Astrocyte (in vitro differentiated cells and primary cell): ENCODE measurements at places on chromosomes 1 and 21. TPM values are rescaled to one million over a fixed set of nuclear protein-coding genes. Genes with fewer than 3 reads are reported as not detected.

Gene HLX
- total RNA-seq = 1.4 and 2.1 TPM in 2 replicates

Gene CFHR5
- not detected in 2 replicates for total RNA-seq

Gene NBPF4
- total RNA-seq = not detected in 2 replicates

DNA sequence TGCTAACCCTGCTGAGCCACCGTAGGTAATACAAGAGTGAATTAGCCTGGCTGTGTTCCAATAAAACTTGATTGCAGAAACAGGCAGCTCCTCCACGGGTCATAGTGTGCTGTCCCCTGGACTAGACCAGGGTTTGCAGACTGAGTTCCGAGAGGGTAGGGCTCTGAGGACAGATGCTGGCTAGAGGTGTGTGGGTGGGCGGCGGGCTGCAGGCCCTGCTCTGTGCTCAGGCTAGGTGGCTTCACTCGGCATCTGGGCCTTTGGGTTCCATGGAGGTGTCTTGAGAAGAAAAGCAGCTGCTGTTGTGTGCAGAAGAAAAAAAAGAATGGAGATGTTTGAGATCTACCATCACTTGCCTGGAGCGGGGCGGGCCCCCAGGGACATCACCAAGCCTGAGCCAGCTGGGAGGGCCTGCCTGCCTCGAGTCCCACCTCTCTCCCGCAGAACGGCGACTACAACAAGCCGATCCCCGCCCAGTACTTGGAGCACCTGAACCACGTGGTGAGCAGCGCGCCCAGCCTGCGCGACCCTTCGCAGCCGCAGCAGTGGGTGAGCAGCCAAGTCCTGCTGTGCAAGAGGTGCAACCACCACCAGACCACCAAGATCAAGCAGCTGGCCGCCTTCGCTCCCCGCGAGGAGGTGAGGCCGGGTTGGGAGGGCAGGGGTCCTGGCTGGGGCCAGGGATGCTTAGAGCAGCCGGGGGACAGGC is 7.9 kb downstream of the TMEM201 start:
- no peaks in the 10 kb centered on the region for H3K36me3 ChIP-seq
- no peak for DNase-seq
- no peak overlapping the region for H3K4me3 ChIP-seq
- H3K4me1 ChIP-seq = peaks cover 11% of the 10 kb centered on the region

DNA sequence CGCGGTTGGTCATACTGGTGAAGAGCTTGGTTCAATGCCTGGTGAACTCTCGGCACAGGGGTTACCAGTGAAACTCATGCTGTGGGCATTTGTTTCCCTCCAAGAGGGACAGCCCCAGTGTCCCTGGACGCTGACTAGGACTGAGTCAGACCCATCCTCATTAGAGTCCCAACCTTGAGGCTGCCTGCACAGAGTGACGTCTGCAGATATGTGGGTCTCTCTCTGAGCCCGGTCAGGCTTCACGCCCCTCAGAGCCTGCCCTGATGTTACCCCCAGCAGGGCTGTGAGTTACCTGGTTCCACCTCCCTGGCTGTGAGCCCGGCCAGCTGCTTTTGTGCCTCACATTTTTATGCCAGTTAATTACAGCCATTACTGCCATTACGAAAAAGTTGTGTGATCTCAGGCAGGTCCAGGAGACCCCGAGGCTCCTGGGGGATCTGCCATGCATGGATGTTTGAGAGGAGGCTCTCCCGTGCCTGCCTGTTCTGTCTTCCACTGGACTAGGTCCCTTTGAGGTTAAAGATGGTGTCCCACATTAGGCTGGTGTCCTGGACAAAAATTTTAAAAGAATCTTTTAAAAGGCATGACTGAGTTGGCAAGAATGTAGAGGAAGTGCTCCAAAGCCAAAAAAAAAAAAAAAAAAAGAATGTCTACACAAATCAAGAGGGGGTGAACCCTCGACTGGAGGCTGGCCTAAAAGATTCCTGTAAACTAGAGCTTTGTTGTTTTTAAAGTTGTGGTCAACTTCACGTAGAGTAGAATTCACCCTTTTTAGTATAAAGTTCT is 36.6 kb upstream of the PADI1 start:
- H3K27ac ChIP-seq = peak overlapping the region; percentile 89
- peaks cover 29% of the 10 kb centered on the region for H3K4me1 ChIP-seq
- DNase-seq = peak; percentile 92
- H3K36me3 ChIP-seq = no peaks in the 10 kb centered on the region
- H3K4me3 ChIP-seq = peak overlapping the region; percentile 30
- H3K27me3 ChIP-seq = no peaks in the 10 kb centered on the region

GRCh38 chr1:151840421-151840820 is 801 bp upstream of the C2CD4D start:
- DNase-seq = no peak
- no peaks in the 10 kb centered on the region for H3K36me3 ChIP-seq
- peaks cover 27% of the 10 kb centered on the region for H3K4me1 ChIP-seq
- peaks cover 21% of the 10 kb centered on the region for H3K27me3 ChIP-seq

DNA sequence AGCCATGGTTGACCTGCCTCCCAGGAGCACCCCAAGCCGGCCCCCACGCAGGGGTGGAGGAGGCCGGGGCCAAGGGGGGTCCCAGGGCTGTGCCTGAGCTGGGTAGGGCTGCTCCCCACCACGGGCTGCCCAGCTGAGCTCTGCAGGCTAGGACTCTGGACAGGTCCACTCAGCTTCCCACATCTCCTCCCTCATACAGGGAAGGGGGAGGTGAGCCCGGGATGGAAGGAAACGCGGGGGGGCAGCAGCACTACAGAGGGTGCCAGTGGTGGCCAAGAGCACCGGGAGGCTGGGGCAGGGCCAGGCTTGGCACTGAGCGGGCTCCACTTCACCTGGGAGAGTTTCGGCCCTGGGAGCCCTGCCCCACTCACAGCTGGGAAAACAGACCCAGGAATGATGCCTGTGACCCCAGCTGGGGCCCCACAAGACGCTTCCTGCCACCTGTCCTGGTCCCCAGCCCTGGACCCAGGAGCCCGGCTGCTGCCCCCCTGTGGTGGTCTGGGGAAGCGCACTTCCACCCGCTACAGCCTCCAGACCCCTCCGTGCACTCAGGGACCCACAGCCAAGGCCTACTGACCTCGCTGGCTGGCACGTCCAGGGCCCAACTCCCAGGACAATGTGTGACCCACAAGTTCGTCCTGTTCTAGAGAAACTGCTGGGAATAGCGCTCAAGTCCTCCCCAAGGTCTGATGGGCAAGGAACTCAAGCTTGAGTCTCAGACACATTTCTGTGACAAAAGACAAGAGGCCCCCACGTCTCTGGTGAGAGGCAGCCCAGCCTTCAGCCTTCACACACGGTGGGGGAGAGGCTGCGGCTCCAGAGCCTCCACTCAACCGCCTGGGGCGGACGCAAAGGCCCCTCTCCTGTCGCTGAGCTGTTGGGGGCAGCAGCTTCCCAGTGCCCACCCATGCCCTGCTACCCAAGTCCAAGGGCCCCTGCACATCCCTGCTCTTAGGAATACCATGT is 3.0 kb downstream of the AURKAIP1 start:
- DNase-seq = no peak
- H3K36me3 ChIP-seq = peaks cover 3% of the 10 kb centered on the region
- peaks cover 18% of the 10 kb centered on the region for H3K4me1 ChIP-seq
- no peak overlapping the region for H3K27ac ChIP-seq

GRCh38 chr1:92655197-92655801 is 129.6 kb downstream of the EVI5 start:
- no peaks in the 10 kb centered on the region for H3K27me3 ChIP-seq
- no peaks in the 10 kb centered on the region for H3K4me1 ChIP-seq
- H3K4me3 ChIP-seq = no peak overlapping the region
- H3K36me3 ChIP-seq = no peaks in the 10 kb centered on the region
- no peak overlapping the region for H3K27ac ChIP-seq
- no peak for DNase-seq

DNA sequence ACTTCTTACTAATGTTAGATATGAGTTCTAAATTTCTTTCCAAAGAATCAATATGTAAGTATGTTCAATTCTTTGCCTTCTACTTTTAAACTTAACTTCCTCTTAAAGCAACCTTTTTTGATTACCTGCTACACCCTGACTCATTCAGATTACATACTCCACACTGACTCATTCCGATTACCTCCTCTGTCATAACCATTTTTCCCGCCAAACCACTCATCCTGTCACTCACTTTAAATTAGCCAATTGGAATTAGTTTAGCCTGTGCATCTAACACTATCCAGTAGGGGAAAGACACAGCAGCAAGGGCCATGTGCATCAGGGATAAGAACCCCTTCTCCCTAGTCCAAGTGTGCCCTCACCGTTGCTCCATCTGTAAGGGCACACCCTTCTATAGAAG is 815.5 kb downstream of the BRINP3 start:
- no peak for DNase-seq
- no peaks in the 10 kb centered on the region for H3K27me3 ChIP-seq
- no peak overlapping the region for H3K27ac ChIP-seq
- H3K4me3 ChIP-seq = no peak overlapping the region

- no peaks in the 10 kb centered on the region for H3K27me3 ChIP-seq
- no peaks in the 10 kb centered on the region for H3K36me3 ChIP-seq
- no peaks in the 10 kb centered on the region for H3K4me1 ChIP-seq
- no peak for DNase-seq
Observed at GRCh38 chr1:244957525-244957924, 93.2 kb upstream of the HNRNPU start.

DNA sequence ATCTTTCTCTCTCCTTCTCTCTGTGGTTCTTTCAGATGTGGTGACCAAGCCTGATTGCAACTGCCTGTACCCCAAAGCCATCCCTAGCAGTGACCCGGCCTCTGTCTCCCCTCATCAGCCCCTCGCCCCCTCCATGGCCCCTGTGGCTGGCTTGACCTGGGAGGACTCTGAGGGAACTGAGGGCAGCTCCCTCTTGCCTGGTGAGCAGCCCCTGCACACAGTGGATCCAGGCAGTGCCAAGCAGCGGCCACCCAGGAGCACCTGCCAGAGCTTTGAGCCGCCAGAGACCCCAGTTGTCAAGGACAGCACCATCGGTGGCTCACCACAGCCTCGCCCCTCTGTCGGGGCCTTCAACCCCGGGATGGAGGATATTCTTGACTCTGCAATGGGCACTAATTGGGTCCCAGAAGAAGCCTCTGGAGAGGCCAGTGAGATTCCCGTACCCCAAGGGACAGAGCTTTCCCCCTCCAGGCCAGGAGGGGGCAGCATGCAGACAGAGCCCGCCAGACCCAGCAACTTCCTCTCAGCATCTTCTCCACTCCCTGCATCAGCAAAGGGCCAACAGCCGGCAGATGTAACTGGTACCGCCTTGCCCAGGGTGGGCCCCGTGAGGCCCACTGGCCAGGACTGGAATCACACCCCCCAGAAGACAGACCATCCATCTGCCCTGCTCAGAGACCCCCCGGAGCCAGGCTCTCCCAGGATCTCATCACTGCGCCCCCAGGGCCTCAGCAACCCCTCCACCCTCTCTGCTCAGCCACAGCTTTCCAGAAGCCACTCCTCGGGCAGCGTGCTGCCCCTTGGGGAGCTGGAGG is 12.7 kb downstream of the CSF1 start:
- no peak overlapping the region for H3K27ac ChIP-seq
- H3K4me1 ChIP-seq = peaks cover 9% of the 10 kb centered on the region
- H3K27me3 ChIP-seq = no peaks in the 10 kb centered on the region
- peaks cover 6% of the 10 kb centered on the region for H3K36me3 ChIP-seq
- no peak overlapping the region for H3K4me3 ChIP-seq
- no peak for DNase-seq

DNA sequence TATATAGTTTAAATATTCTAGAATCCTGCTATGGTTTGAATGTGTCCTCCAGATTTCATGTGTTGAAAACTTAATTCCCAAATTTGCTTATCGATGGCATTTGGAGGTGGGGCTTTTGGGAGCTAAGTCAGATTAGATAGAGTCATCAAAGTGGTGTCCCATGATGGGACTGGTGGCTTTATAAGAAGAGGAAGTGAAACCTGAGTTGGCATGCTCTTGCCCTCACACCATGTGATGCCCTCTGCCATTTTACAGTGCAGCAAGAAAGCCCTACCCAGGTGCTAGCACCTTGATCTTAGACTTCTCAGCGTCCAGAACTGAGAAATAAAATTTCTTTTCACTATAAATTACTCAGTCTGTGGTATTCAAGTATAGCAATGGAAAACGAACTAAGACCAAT is 111.3 kb downstream of the TGFB2 start:
- H3K27me3 ChIP-seq = no peaks in the 10 kb centered on the region
- no peaks in the 10 kb centered on the region for H3K36me3 ChIP-seq
- no peak overlapping the region for H3K27ac ChIP-seq
- H3K4me3 ChIP-seq = no peak overlapping the region
- H3K4me1 ChIP-seq = peaks cover 27% of the 10 kb centered on the region

DNA sequence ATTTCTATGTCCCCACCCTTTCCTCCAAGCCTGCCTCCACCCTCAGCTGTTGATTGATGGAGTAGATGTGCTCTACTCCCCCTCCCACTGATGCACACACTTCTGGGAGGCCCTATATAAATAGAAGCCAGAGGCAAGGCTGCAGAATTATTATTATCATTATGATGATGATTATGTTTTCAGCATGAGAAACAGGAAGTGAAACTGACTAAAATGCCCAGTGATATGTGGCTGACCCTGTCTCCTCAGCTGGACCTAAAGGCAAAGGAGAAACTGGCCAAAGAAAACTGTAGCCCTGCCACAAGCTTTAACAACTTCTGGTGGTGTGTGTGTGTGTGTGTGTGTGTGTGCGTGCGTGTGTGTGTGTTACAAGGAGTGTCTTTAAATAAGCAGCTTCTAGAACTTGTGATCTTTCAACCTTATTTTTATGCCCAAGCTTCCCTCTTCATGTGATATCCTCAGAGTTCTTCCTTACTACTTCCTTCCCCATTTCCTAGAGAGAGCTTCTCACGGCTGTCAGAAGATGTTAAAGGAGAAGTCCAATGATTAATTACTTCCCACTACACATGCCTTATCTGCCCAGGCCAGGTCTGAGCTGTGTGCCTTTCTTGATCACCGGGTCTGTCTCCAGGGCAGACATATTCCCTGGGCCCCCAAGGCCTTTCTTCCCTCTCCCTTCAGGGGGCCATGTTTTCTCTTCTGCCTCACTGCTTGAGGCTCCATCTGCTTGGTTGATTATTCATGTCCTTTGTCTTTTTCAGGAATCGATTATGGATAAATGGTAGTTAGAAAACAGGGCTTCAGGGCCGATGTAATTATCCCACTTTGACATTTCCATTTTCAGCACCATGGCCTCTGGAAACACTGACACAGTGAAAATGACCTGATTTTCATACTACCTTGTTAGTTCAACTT is 11.6 kb upstream of the MAPKAPK2 start:
- no peak overlapping the region for H3K27ac ChIP-seq
- H3K4me3 ChIP-seq = no peak overlapping the region
- no peaks in the 10 kb centered on the region for H3K36me3 ChIP-seq
- peak; percentile 26 for DNase-seq
- no peaks in the 10 kb centered on the region for H3K27me3 ChIP-seq
- H3K4me1 ChIP-seq = peaks cover 17% of the 10 kb centered on the region

- no peak overlapping the region for H3K27ac ChIP-seq
- DNase-seq = no peak
- H3K4me1 ChIP-seq = no peaks in the 10 kb centered on the region
- H3K27me3 ChIP-seq = no peaks in the 10 kb centered on the region
- no peak overlapping the region for H3K4me3 ChIP-seq
Observed at GRCh38 chr1:194208674-194209073, 1022.3 kb upstream of the B3GALT2 start.
